ENCODE measurements at places on chromosomes 3 and 15.

DNA sequence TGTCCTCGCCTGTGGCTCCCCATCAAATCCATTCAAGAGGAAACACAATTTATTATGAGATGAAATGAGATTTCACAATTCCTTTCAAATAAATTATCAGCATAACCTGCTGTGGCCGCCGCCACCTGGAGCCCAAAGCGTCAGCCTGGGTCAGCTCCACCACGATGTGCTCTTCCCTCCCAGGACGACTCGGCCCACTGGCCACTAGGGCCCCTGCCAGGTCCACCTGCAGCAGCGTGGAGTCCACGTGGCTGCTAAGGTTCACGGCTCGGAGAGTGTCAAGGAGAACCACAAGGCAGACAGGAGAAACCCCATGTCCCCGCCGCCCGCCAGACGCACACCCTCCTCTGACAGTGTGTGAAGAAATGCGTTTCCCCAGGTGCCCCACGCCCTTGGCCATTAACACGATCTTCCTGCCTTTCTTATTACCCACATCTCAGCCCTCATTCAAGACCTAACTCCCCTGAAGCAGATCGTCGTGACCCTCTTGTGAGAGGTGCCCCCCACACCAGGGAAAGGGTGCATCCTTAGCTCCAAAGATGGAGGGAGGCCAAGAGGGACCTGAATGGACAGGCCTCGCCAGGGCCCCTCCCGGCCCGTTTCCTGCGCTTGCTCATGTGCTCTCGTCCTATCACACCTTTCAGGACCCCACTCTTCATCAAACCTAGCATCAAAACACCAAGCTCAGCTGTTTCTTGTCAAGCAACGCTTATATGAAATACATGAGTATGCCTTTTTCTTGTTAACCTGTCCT lies 80.6 kb downstream of the OCA2 start:
- DNase-seq, result no peak

GRCh38 chr3:156201411-156202405 lies 81.3 kb downstream of the KCNAB1 start:
- no peak for DNase-seq

- DNase-seq, result no peak
These were observed 96.9 kb upstream of the TBL1XR1 start for GRCh38 chr3:177294221-177294620.

- no peak for DNase-seq
These were observed 1.9 kb downstream of the ADAMTS9 start for GRCh38 chr3:64685800-64686445.

GRCh38 chr3:22269831-22270230 lies 518.8 kb upstream of the ZNF385D start:
- DNase-seq, result no peak

DNA sequence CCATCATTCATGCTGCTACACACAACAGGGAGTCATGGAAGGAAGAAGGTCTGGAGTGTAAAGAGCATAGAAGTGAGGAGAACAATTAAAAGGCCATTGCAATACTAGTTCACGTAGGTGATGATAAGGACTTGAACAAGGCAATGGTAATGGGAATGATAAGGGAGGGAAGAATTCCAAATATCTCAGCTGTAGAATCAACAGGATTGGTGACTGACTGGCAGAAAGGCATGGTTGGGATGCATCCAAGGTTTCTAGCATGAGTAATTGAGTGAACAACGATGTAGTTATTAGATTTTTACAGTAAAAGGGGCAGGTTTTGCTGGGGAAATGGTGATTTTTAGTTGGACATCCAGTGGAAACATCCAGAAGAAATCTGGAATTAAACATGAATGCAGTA lies 2.4 kb upstream of the SEC62 start:
- DNase-seq, result no peak

DNA sequence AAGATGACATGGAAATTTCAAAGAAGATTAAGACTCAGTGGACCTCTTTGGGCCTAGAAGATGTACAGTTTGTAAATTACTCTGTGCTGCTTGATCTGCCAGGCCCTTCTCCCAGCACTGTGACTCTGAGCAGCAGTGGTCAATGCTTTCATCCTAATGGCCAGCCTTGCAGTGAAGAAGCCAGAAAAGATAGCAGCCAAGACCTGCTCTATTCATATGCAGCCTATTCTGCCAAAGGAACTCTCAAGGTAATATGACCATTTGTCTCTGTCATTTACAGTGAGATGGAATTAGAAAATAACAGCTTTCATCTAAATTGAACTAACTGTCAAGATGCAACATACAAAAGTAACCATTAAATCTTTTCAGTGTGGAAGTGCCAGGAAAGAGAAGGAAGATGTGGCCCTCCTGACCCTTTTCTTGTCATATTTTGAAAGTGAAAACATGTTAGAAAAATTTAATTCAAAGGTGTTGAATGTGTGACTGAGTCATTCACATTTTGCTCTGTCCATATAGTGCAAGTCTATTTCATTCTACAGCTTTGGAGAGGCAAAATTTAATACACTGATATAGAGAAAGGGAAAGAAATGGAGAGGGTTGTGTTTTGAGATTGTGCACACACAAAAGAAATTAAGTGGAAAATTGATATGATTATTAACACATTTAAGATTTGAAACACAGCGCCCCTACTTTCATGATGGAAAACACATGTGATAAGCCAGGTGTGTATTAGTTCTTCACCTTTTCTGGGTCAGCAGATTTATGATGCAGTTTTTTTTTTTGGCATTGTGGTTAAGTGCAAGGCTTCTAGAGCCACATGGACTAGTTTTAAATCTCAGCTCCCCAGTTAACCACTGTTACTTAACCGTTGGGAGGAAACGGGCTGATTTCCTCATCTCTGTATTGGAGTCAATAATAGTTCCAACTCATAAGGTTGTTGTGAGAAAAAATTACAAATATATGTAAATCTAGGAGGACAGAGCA lies 375.1 kb downstream of the NAALADL2 start:
- no peak for DNase-seq

DNA sequence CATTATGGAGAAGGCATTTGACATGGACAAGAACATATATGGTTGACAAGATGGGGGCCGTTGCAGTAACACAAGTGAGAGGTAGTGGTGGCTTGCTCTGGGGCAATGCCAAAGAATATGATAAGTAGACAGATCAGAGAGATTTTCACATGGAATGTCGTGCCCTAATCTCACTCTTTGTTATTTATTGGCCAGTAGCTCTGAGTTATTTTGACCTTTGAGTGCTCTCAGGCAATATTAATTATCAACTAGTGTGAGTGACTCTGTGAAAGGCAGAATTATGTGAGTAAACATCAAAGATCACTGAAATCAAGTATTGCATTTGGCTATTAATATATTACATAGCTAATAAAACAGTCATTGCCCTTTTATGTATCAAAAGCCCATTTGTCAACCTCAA lies 164.9 kb upstream of the ADAMTS9 start:
- no peak for DNase-seq

- DNase-seq, result no peak
These were observed 49.0 kb downstream of the MSL2 start for GRCh38 chr3:136146981-136147729.

DNA sequence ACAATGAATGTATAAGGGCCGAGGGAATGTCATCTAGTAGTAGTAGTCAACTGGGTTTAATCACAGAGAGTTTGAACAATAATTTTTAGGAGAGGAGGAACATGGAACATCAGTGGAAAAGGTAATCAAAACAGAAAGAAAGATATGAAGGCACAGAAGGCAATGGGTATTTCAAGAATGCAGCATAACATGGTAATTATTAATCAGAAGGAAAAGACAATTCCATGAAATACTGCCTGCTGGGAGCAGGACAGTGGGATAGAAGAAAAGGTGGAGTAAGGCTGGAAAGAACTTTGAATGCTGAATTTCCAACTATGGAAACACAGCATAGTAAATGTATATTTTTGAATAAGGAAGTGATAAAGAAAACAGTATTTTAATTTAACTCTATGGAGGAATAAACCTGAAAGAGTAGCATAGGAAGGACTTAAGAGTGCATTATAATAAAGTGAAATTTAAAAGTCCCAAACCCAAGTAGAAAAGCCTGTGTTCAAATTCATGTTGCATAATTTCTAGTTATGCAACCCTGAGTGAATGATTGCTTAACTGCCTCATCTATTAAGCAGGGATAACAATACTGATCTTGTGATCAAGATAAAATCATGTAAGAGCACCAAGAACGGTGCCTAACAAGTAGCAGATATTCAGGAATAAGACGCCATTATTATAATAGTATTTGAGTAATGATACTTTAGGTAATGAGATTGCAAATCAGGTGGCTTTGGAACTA lies 357.7 kb downstream of the TBC1D5 start:
- DNase-seq, result no peak

DNA sequence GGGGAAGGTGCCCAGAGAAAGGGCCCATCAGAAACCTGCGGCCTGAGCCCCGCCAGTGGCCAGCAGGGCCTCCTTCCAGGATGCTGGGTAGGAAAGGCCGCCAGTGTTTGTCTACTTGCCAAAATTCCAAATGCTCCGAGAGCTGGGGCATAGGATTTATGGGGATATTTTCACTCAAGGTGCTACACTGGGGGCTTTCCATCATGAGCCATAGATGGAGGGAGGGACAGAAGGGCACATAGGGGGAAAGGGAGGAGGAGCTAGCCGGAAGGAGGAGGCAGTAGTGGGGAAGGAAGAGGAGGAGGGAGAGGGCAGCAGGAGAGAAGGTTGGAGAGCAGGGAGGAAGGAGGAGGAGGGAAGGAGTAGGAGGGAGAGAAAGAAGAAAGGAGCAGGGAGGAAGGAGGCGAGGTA lies 494.7 kb upstream of the PROK2 start:
- DNase-seq, result no peak
